Liver (tissue), 10 donors: ENCODE measurements at places on chromosomes 1 and 21.

DNA sequence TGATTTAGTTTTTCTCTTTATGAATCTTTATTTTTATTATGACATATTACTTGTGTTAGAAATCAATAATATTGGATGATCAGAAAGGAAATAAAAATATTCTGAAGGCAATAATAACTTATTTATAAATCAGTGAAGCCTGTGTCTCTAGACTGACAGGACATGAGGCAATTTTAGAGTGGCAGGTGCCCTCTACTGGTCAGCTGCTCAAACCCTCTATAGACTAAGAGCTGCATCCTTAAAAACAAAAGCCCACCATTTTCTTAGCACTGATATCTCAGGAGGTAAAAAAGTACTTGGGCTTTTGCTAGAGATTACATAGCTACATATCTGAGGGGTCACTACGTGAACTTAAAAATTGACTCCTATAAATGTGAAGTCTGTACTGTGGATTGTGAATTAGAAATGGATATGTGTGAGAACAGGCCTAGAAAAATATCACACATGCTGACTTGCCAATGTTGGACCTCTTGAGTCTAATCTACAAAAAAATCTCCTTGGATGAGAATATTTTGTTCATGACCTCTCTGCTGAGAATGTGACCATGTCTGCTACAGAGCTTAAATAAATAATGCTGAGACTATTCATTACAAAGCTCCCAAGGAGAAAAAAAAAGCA is 597.9 kb upstream of the ADAMTS5 start:
- DNase-seq = no peak

- DNase-seq = no peak
Measured at GRCh38 chr1:83500531-83500930, 498.4 kb downstream of the TTLL7 start.

DNA sequence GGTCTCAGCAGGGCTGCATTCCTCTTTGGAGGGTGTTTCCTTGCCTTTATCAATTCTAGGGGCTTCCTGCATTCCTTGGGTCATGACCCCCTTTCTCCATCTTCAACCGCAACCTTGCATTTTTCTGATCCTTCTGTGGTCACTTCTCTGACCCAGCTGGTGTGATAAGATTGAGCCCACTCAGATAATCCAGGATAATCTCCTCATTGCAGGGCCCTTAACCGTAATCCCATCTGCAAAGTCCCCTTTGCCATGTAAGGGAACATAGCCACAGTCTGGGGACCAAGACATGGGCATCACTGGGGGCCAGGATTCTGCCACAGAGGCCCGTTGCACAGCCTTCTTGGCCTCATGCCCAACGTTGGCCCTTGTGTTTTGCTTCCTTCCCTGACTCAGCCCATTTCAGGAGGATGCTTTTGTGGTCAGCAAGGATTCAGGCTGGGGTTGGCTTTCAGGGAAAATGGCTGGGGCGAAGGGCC is 35.0 kb upstream of the IL19 start:
- DNase-seq = peak; percentile 32

DNA sequence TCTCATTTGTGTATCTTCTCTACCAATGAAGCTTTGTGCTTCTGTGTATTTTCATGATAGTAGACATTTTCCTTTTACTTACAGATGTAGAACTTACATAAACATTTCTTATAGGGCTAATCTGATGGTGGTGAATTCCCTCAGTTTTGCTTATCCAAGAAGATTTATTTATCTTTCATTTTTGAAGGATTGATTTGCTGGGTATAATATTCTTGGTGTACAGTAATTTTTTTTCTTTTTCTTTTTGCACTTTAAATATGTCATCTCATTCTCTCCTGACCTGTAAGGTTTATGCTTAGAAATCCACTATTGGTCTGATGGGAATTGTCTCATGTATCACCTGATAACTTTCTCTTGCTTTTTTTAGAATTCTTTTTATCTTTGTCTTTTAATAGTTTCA is 127.6 kb upstream of the KCTD3 start:
- no peak for DNase-seq

GRCh38 chr1:96309783-96310182 is 411.8 kb upstream of the PTBP2 start:
- DNase-seq = no peak

GRCh38 chr1:10676963-10677362 is 119.5 kb downstream of the CASZ1 start:
- DNase-seq = no peak

DNA sequence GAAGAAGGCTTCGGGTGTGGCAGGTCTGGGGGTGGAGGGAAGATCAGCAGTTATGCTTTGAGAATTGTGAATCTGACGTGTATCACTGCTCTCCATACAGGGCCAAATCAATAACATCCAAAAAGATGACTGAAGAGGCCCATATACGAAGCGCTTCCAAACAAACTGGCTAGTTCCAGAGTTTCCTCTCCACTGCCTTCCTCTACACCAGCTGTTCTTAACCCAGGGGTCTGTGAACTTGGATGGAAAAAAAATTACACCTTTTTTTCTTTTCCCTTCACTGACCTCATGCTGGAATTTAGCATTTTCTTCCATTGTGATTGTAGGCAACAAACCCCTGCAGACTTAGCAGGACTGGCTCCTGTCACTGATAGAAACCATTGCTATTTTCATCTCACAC is 77.1 kb upstream of the NBL1 start:
- DNase-seq = no peak

DNA sequence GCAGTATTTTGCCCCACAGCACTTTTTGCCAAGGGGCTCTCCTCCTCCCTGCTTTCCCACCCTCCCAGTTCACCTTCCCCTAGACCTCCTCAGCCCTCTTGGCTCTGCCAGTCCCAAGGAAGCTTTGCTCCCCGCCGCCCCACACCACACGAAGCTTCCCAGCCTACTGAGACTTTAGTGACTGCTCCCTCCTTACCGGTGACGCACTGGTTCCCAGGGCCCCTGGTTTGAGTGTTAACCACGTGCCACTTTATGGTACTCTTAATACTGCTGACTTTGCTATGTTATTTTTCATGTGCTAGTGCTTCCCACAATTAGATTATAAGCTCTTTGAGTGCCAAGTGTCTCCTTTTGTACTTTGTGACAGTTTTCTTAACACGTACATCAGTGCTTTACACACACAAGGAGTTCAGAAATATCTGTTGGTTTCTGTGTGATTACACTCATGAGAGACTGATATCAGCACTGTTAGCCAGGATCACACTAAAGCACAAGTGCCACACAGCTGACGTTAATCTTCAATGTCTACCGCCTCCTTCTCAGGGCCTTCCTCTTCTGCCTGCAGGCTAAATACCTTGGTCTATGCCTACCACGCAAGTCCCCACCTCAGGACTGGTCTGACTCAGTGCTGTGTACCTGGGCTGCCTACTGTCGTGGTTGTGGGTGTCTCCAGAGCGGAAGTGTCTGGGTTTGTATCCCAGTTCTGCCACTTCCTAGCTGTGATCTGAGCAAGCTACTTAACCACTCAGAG is 61.0 kb downstream of the DNTTIP2 start:
- DNase-seq = no peak
